ENCODE measurements at places on chromosomes 7 and 10.
A peak's percentile ranks its signal among the peaks of the same experiment; 100 is the strongest.

- no peak for DNase-seq
Observed at GRCh38 chr7:123846217-123846891, 1.4 kb downstream of the HYAL4 start.

DNA sequence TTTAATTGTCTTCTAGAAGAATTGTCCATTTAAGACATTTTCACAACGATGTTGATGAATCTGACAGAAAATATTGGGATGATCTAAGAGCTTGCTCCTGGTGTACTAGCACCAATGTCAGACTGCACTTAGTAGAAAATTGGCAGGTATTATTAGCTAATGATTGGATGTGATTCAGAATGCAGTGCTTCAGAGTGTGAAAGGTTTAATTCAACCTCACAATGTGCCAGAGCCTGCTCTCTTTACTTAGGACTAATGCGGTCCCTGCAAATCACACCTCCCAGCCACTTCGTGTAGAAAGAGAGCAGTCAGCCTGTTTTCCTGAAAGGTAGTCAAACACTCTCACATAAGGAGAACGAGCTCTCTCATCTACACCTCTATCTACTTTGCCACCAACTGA lies 197.5 kb downstream of the ZNF438 start:
- no peak for DNase-seq

DNA sequence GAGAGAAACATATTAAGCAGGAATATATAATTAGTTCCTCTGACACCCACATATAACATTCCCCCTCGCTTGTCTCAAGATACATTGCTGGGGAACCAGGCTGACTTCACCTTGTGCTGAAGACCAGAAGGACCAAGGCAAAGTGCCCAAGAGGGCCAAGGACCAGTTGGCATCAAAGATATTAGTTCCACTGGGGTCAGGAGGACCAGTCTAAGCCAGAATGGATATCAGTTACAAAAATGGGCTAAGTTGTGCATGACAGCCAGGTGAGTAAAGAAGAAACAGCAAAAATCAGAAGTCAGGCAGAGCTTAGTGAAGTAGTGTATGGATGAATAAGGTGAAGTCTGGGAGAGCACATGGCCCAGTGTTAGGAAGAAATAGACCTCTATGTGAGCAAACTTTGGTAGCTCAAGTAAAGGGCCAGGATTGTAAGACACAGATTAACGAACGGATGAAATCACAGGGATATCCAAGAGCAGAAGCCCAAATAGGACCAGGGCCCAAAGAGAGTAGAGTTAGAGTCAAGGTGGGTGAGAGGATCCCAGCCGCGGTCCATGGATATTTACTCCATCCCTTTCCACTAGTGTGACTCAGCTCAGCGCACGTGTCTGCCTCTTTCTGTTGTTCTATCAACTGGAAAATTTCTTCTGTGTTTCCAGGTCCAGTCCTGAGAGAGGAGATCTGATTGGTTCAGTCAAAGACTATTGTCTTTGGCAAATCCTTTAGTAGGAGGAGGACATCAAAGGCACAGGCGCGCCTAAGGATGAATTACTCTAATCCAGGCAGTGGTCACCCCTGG lies 5.0 kb downstream of the CALD1 start:
- no peak for DNase-seq

DNA sequence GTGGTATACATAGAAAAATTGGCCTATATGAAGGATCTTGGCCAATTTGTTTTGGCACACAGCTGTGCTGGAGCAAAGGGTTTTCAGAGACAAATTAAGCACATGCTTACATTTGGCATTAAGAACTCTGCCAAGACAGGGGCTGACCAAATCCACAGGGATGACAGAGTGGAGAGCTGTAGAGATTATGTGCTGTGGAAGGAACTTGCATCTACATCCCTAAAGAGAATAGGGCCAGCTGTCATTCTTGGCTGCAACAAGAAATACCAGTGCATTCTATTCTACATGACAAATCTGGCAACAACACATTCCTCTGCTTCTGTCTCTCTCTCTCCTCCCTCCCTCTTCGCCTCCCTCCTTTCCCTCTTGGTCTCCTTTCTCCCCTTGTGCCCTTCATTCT lies 75.6 kb downstream of the POM121L12 start:
- peak; percentile 14 for DNase-seq

GRCh38 chr7:114718861-114719260 lies 203.0 kb upstream of the MDFIC start:
- no peak for DNase-seq

GRCh38 chr7:157615101-157615817 lies 278.5 kb downstream of the DNAJB6 start:
- DNase-seq = no peak

GRCh38 chr7:22932896-22933295 lies 81.0 kb downstream of the HYCC1 start:
- no peak for DNase-seq

DNA sequence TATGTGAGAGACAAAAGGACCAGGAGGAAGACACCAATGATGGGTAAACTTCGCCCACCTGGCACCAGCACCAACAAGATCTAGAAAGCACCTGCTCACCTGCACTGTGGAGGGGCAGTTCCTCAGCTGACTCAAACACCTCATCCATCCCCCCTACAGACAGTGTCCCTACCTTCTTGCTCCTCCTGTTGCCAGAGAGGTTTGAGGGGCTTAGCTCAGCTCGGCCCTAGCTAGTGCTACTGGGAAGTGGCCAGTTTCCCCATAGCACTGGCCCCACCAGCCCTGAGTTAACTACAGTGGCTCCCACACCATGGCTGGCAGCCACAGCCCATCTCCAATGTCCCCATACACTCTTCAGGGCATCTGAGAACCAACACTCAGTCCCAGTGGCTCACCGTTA lies 70.8 kb downstream of the GRID1 start:
- DNase-seq = no peak

- no peak for DNase-seq
Observed at GRCh38 chr10:43891241-43891640, 242.6 kb upstream of the ZNF32 start.

DNA sequence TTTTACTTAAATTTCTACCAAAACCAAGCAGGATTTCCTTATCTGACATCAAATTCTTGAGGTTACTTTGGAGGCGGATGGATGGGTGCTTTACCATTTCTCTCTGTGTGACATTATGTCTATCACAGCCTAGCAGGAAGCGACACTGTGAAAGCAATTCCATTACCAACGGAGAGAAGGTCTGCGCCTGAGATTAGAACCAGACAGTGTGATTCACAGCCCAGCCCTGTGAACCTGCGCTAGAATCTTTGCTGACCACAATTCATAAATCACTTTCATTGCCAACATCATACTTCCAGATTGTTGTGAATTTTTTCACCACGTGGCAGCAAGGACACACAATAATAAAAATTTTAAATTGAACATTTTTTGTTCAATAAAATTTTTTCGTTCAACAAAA lies 126.5 kb downstream of the CUBN start:
- DNase-seq = no peak

DNA sequence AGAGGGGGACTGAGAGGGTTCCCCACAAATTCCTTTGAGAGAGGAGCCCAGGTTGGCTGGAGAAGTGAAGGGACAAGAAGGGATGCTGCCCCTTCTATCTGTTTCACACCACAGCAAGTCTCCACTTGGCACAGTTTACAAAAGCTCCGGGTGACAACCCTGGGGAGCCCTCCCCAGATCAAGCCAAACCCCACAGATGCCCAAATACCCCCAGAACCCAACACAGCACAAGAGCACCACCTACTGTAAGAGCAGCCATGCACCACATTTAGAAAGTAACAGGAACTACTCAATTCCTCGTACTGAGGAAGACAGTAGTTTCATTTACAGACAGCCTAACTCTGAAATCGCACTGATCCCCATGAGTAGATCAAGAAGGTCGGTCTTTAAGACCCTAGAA lies 67.8 kb upstream of the ATP6V0A4 start:
- no peak for DNase-seq

- no peak for DNase-seq
Observed at GRCh38 chr10:86579883-86580520, 58.4 kb upstream of the WAPL start.

GRCh38 chr10:2900530-2900929 lies 166.8 kb upstream of the PFKP start:
- no peak for DNase-seq

DNA sequence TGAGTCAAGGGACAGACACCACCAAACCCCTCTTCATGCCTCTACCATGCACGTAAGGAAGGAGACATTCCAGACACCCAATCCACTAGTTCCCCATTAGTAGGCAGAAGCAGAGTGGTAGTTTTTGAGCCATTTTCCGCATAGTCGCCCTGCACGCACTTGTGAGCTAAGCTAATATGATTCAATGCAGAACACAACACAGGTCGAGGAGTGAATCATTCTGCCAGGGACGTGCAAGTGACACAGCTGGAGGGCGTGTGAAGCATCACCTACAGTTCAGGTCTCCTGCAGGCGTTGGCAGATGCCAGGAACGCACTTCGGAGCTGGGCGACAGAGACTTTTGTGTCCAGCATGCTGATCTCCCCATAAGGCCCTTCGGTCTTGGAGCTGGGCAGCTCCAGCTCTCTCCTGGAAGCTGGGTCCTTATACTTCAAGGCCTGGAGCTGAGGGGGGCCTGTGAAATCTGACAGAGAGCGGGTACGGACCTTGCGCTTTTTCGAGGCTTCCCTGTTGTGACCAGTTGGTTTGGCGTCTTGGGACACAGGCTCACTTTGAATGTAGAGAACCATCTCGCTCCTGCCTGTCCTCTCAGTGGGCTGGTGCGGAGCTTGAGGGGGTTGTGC lies 102.4 kb downstream of the SVIL start:
- DNase-seq = no peak

Measured in right renal pelvis (tissue), 4 donors.